ENCODE measurements at places on chromosomes 5 and 9. TPM values are rescaled to one million over a fixed set of nuclear protein-coding genes. Genes with fewer than 3 reads are reported as not detected.
A peak's percentile ranks its signal among the peaks of the same experiment; 100 is the strongest.

DNA sequence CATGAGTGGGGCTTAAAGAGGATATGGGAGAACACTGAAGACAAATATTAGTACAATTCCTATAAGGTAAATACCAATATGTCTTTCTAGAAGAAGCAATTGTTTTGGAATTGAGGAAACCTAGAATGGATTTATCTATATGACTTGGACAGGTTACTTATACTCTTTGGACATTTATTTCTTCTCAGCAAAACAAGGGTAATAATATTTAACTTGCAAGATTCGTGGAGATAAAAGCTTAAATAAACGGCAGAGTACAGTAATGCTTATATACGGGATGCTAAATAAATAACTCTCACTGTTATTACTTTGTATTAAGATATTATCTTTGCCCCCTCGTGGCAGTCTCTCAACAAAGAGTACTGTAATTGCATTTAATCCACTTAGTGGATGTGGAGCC is 8.6 kb downstream of the DMRTA1 start:
- no peak for DNase-seq
- no peak overlapping the region for H3K27ac ChIP-seq
- peaks cover 24% of the 10 kb centered on the region for H3K27me3 ChIP-seq
- no peaks in the 10 kb centered on the region for H3K36me3 ChIP-seq

GRCh38 chr5:58934629-58935097 is 351.8 kb downstream of the RAB3C start:
- DNase-seq, result no peak
- H3K4me3 ChIP-seq, result peak overlapping the region; percentile 49
- no peak overlapping the region for H3K27ac ChIP-seq
- no peaks in the 10 kb centered on the region for H3K36me3 ChIP-seq

SLC1A1 gene
- polyA plus RNA-seq, result not detected

GRCh38 chr5:60841361-60841760 is 2.7 kb downstream of the ELOVL7 start:
- H3K27ac ChIP-seq, result no peak overlapping the region
- no peaks in the 10 kb centered on the region for H3K36me3 ChIP-seq
- DNase-seq, result no peak
- H3K27me3 ChIP-seq, result peaks cover 47% of the 10 kb centered on the region
- H3K4me1 ChIP-seq, result peaks cover 15% of the 10 kb centered on the region

EPB41L4A gene
- 2.9 TPM for polyA plus RNA-seq

GRCh38 chr5:91162534-91163381 is 220.4 kb downstream of the ARRDC3 start:
- H3K27me3 ChIP-seq, result no peaks in the 10 kb centered on the region
- H3K4me1 ChIP-seq, result peaks cover 10% of the 10 kb centered on the region
- H3K4me3 ChIP-seq, result no peak overlapping the region
- peak overlapping the region; percentile 88 for H3K27ac ChIP-seq
- DNase-seq, result no peak
- no peaks in the 10 kb centered on the region for H3K36me3 ChIP-seq

DNA sequence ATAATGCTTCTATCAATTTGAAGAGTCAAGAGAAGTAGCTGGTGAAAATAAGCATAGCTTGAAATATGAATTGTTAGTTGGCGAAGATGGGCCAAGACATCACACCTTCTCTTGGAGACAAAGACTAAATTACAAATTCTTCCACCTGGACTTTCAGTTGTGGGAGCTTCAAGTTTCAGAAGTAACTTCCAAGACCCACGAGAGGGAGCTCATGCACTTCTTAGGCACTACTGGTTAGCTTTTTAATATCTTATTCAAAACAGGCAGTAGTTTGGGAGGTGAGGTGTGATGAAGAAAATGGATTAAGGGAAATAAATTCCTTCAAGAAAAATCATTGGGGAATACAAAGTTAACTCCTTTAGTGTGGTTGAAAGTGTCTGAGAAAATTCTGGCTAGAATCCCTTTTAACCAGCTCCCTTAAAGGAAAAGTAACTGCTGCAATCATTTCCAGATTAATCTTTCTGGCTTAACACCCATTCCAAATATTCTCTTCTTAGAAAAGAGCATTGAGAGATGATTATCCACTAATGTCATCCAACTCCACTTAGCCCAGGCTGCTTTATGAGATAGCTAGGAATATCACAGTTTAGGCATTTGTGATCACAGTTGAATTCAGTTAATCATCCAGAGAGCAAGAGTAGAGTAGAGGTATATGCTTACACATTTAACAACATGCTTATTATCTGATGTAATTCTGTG is 139.5 kb upstream of the DMRTA1 start:
- no peak overlapping the region for H3K4me3 ChIP-seq
- DNase-seq, result no peak
- H3K36me3 ChIP-seq, result no peaks in the 10 kb centered on the region

Measured in naive thymus-derived CD8-positive, alpha-beta T cell (primary cell).